Cortex of kidney (tissue), 1 donor: ENCODE measurements at places on chromosomes 2 and 18.

DNA sequence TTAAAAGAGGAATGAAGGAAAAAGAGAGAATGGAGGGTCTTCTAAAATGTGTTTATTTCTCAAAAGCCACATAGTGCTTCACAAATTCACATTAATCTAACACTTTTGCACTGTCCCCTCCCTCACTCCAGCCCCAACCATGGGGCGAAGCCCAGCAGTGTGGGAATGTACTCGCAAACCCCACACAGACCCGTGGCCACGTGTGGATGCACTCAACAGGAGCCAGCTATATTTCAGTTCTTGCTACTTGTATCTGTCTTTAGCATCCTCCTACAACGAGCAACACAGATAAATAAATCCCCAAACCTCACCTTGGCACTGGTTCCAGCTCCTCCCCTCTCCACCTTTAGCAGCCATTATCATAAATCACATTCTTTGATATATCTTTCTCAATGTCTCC lies 91.9 kb upstream of the TMEM200C start:
- no peak for DNase-seq

DNA sequence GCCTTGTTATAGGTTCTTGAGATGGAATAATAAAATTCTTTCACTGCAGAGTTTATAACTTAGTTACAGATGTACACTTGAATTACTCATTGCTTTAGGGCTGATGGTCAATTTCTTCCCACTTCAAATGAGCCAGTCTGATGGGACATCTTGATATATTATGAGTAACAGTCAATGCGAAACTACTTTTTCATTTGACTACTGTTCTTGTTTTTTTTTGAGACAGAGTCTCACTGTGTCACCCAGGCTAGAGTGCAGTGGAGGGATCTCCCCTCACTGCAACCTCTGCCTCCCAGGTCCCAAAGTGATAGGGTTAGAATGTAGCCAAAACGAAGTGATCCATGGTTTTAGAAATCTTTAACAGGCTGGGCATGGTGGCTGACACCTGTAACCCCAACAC lies 57.1 kb downstream of the ST3GAL5 start:
- DNase-seq: no peak

DNA sequence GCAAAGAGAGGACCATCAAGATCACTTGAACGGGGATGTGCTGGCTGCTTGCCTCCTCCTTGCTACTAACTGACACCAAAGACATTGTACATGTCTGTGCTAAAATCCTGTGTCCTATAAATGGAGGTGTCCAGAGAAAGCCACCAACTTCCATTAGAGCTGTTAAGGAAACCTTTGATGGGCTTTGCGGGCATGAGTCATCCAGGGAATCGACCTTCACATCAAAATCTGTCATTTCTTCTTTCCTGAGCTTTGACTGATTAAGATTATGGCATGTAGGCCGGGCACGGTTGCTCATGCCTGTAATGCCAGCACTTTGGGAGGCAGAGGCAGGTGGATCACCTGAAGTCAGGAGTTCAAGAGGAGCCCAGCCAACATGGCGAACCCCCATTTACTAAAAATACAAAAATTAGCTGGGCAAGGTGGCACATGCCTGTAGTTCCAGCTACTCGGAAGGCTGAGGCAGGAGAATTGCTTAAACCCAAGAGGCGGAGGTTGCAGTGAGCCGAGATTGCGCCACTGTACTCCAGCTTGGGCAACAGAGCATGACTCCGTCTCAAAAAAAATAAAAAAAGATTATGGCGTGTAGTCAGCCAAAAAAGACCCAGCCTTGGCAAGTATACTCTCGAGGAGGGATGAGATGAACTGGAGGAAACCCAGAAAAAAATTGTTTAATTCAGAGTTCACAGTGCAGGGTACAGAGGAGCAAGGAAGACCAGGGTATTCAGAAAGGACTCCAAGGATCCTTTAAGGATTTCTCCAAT lies 115.8 kb downstream of the CABLES1 start:
- DNase-seq: no peak

DNA sequence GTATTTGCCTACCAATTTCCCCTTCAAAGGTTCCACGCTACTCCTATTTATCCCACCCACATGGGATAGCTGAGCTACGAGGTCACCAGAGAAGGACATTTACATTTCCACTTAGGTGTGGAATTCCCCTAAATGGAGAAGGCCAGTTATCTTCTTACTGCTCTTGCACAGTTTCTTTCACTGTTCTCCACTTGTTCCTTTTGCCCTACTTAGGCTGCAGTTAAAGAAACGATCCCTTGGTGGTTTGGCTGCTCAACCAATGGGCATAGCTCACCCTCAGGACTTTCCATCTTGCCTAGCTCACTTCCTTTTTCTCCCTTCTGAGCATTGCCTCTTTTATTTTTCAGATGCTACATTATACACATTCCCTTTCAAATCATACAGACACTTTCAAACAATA lies 11.2 kb upstream of the NABP1 start:
- no peak for DNase-seq

GRCh38 chr2:51717312-51717711 lies 685.4 kb upstream of the NRXN1 start:
- DNase-seq: no peak

- DNase-seq: no peak
Observed at GRCh38 chr18:35950628-35950982, 21.9 kb upstream of the RMP24 start.

DNA sequence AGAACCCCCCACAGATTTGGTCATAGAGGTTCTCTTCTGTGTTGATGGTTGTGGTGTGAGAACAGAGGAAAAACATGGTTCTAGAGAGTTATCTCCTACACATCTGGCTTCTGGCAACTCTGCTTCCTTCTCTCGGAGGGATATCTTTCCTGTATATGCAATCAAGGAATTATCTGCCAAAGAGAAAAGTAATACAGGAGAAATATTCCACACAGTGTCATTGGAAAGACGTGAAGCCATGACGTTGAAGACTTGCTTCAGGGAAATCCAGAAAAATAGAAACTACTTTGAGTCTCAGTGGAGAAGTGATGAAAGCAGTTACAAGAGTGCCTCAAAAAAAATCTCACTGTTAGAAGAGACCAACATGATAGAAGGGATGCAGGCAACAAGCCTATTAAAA lies 78.5 kb downstream of the RAB31 start:
- no peak for DNase-seq

DNA sequence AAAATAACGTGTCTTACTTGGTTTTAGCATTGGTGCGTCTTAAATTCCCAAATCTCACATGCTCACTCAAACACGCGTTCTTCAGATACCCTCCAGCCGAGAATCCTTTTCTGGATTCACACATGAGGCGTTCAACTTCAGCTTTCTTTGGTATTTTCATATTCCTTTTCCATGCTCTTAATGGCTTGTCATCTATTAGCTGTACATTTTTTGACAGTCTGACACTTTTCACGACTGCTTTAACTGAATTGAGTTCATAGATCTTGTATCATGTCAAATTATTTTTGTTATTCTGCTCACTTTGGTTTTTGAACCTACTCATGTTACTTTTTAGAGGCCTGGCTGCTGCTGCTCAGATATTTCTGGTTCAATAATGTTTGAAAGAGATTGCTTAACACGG lies 59.0 kb downstream of the INPP5D start:
- no peak for DNase-seq

DNA sequence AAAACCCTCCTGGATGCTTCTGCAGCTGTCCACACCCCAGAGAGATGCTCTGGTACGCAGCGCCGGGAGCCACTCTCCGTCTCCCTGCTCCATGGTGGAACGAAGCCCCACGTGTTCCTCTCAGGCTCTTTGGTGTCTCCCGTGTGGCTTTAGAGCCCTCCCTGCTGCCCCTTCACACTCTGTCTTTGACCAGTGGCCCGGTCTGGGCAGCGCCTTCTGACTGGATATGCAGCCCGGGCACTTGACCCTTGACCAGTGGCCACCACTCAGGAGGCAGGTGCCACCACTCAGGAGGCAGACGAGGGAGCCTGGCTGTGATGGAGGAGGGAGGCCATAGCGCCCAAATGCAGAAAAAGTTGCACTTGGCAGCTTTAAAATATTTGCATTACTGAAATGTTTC lies 214.5 kb upstream of the SALL3 start:
- DNase-seq: no peak

- no peak for DNase-seq
Observed at GRCh38 chr2:210072922-210073509, 70.6 kb downstream of the RPE start.

GRCh38 chr18:3055186-3055728 lies 42.3 kb upstream of the LPIN2 start:
- no peak for DNase-seq

DNA sequence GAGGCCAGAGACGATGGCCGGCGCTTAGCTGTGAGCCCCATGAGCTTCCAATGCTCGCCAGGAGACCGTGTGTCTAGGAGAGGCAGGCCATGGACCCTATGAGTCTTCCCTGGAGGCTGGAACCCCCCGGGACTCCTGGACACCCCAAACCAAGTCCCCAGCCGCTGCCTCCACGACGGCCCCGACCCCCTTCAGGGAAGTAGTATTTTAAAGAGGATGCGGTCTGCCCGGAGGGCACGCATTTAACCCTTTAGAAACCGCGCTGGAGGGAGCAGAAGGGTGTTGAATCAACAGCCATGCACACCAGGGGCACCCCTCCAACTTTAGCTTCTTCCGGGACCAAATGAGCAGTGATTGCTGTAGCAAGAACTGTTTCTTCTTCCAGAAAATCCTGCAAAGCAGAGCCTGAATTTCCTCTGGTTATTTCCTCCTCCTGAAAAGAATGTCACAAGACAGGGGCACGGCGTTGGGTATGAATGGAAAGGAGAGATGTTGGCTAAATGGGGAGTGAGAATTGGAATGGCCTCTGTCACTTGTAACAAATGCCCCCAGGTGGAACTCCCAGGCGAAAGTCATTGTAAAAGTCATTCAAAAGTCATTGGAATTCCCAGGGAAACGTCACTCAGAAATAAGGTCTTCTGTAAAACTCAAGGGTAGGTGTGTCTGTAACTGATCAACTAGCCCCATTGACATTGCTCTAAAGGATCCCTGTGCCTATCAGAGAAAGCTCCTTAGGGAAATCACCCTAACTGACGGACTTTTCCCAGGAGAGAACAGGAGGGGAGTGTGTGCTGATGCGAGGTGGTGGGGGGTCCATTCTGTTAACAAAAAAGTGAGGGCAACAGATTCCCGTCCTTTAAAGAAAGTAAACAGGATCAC lies 5.8 kb upstream of the GBX2 start:
- DNase-seq: no peak

- no peak for DNase-seq
Observed at GRCh38 chr18:60925892-60926291, 407.3 kb upstream of the CDH20 start.

- DNase-seq: no peak
Observed at GRCh38 chr2:47274054-47274782, 119.1 kb upstream of the STPG4 start.

GRCh38 chr2:30232801-30233130 lies 1.4 kb downstream of the LBH start:
- no peak for DNase-seq

DNA sequence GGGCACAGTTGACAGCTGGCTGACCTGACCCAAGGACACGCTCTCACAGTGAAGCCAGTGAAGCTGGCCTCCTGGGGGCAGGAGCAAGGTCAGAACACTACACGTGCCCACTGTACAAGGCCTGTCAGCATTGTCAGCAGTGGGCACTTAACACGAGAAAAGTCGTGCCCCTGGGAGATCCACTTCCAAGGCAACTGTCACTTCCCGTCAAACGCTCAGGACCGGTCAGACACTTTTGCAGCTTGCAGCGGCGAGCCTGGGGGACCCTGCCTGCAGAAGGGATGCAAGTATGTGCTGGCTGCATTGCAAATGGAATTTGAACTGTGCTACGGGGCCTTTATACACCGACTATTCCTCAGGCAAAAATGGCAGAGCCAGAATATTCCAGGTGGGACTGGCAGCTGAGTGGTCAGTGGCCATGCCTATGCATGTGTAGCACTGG lies 176.2 kb downstream of the BCL2 start:
- DNase-seq: no peak

- no peak for DNase-seq
Observed at GRCh38 chr2:238376884-238377391, 49.8 kb upstream of the ASB1 start.

GRCh38 chr2:74739733-74740241 lies 85.7 kb downstream of the SEMA4F start:
- DNase-seq: no peak

- DNase-seq: no peak
Observed at GRCh38 chr18:26190506-26190905, 35.7 kb upstream of the TAF4B start.

GRCh38 chr2:16755442-16755841 lies 89.8 kb upstream of the CYRIA start:
- no peak for DNase-seq

GRCh38 chr2:119106301-119106897 lies 52.2 kb downstream of the C1QL2 start:
- no peak for DNase-seq

- DNase-seq: no peak
Observed at GRCh38 chr2:53631313-53632125, 136.1 kb upstream of the CHAC2 start.

- no peak for DNase-seq
Observed at GRCh38 chr18:3230401-3231334, 10.9 kb upstream of the MYOM1 start.

- DNase-seq: no peak
Observed at GRCh38 chr2:98454500-98455235, 10.0 kb downstream of the INPP4A start.

- no peak for DNase-seq
Observed at GRCh38 chr2:104563398-104563996, 290.4 kb upstream of the POU3F3 start.

DNA sequence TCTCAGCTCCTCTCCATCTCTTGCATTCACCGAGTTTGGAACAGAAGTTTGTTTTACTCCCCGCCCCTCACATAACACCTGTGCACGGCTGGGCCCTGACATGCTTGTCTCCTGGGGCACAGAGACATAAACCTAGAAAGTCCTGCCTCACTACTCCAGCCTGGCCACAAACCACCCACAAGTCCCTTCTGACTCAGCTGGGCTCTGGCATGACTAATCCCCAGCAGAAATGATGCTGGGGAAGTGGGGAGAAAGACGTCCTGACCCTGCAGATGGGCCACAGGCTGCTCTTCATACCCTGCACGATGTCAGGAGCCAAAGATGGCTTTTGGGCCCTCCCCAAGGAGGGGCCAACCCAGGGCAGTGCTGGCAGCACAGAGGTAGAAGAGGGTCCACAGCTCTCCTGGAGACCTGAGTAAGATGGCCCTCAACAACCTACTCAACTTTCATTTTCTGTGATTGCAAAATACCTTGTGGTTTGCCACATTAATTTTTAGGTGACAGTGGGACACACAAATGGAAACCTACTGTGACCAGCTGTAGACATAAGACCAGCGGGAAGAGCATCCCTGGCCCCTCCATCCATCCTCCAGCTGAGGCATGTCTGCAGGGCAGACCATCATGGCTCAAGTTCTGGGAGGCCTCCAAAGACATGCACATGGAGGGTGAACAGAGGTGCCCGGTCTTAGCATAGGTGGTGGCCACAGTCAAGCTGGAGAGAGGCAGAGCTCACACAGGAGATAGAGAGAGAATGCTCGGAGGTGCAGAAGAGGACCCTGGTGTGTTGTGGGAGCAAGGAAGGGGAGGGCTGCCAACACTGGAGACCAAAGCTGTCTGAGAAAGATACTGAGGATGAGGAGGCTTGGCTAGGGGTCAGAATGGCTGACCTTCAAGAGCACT lies 40.0 kb downstream of the DNMT3A start:
- DNase-seq: no peak
